Activated CD4-positive, alpha-beta T cell treated with anti-CD3 and anti-CD28 coated beads for 36 hours (primary cell): ENCODE measurements at places on chromosomes 13 and 19. TPM values are rescaled to one million over a fixed set of nuclear protein-coding genes. Genes with fewer than 3 reads are reported as not detected.

The PCDH17 gene
- not detected for total RNA-seq

GRCh38 chr19:5091018-5091683 lies 122.2 kb downstream of the KDM4B start:
- no peak for DNase-seq
- peaks cover 3% of the 10 kb centered on the region for H3K36me3 ChIP-seq
- H3K27me3 ChIP-seq, result no peaks in the 10 kb centered on the region
- no peak overlapping the region for H3K27ac ChIP-seq

- peaks cover 2% of the 10 kb centered on the region for H3K27me3 ChIP-seq
- H3K4me1 ChIP-seq, result no peaks in the 10 kb centered on the region
- H3K27ac ChIP-seq, result no peak overlapping the region
These were observed 739.1 kb downstream of the DIAPH3 start for GRCh38 chr13:59424661-59425060.

DNA sequence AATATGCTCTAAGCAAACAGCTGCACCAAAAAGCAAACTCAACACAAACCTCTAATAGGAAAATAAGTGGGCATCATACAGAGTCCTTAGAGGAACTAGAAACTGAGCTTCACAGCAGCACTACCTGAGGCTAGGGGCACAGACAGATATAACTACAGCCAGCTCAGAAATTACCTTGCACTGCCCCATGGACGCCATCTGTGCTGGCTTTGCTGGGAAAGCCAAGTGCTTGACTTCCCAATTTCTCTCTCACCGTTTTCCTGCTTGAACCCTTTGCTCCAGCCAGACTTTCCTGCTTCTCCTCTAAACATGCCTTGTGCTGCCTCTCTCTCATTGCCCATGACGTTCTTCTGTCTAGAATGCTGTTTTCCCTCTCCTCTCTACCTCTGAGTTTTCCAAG lies 29.3 kb downstream of the MTUS2 start:
- H3K27me3 ChIP-seq, result peaks cover 15% of the 10 kb centered on the region
- H3K4me1 ChIP-seq, result no peaks in the 10 kb centered on the region
- no peaks in the 10 kb centered on the region for H3K36me3 ChIP-seq
- no peak overlapping the region for H3K27ac ChIP-seq
- H3K4me3 ChIP-seq, result no peak overlapping the region
- no peak for DNase-seq

- peaks cover 76% of the 10 kb centered on the region for H3K36me3 ChIP-seq
- H3K27me3 ChIP-seq, result no peaks in the 10 kb centered on the region
- no peak overlapping the region for H3K4me3 ChIP-seq
These were observed 7.5 kb downstream of the SNRPA start for GRCh38 chr19:40758491-40758890.

DNA sequence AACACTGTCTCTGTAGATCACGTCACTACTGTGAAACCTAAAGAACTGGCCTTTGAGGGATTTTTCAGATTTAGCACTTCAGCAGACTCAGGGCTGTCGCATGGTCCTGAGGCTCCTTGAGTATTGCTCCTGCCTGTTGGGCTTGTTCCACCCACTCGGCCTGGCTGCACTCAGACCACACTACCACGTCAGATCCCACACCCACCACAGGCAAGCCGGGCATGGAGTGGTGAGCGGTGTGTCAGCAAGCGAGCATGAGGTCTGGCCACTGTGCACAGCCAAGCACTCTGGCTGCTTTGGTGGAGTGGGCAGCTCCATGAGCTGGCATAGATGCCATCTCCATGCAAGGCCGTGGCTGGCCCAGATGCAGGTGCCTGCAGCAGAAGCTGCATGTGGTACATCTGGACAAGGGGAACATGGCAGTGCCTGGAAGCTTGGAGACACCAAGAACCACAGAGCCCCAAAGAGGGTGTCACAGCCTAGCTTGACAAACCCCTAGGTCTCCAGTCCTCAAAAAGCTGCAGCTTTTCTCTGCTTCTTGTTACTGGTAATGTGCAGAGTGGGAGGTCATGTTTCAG lies 9.4 kb upstream of the IGFL1 start:
- no peak overlapping the region for H3K4me3 ChIP-seq
- H3K27me3 ChIP-seq, result peaks cover 25% of the 10 kb centered on the region
- no peak overlapping the region for H3K27ac ChIP-seq
- H3K4me1 ChIP-seq, result no peaks in the 10 kb centered on the region
- no peak for DNase-seq

The CEACAM20 gene
- total RNA-seq, result not detected

- no peaks in the 10 kb centered on the region for H3K36me3 ChIP-seq
- no peaks in the 10 kb centered on the region for H3K27me3 ChIP-seq
- H3K4me1 ChIP-seq, result no peaks in the 10 kb centered on the region
These were observed 372.6 kb downstream of the OXGR1 start for GRCh38 chr13:96621634-96622183.

The PTGIR gene
- total RNA-seq, result 41.0 TPM

DNA sequence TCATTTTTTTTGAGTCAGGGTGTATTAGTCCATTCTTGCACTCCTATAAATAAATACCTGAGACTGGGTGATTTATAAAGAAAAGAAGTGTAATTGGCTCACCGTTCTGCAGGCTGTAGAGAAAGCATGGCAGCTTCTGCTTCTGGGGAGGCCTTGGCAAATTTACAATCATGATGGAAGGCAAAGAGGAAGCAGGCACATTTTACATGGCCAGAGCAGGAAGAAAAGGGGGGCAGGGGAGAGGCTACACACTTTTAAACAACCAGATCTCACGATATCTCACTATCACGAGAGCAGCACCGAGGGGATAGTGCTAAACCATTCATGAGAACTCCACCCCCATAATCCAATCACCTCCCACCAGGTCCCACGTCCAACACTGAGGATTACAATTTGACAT lies 44.5 kb upstream of the MIR17HG start:
- H3K27ac ChIP-seq, result no peak overlapping the region
- DNase-seq, result no peak
- no peak overlapping the region for H3K4me3 ChIP-seq
- no peaks in the 10 kb centered on the region for H3K36me3 ChIP-seq
- peaks cover 5% of the 10 kb centered on the region for H3K27me3 ChIP-seq
- H3K4me1 ChIP-seq, result peaks cover 3% of the 10 kb centered on the region

DNA sequence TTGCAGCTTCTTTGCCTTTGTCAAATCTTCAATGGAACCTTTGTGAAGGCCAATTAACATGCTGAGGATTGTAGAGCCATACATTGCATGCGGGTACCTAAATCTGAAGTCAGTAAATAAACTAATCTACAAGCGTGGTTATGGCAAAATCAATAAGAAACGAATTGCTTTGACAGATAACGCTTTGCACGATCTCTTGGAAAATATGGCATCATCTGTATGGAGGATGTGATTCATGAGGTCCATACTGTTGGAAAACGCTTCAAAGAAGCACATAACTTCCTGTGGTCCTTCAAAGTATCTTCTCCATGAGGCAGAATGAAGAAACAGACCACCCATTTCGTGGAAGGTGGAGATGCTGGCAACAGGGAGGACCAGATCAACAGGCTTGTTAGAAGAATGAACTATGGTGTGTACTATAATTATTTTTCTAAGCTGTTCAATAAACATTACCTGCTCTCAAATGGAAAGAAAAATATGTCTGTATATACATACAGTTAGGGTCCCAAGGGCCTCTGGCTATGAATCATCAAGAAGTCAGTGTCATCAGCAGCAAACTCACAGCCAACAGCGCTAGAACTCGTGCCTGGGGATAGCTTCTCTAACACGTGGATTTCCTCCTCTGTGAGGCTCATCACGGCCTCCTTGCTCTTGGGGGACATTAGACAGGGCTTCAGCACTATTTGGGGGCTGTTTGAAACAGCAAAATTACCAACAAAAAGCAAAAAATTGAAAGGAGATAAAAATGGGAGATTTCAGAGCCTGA lies 2.9 kb upstream of the CD70 start:
- no peak overlapping the region for H3K4me3 ChIP-seq
- peak; percentile 23 for DNase-seq
- peaks cover 41% of the 10 kb centered on the region for H3K27me3 ChIP-seq
- H3K4me1 ChIP-seq, result peaks cover 56% of the 10 kb centered on the region
- no peaks in the 10 kb centered on the region for H3K36me3 ChIP-seq

DNA sequence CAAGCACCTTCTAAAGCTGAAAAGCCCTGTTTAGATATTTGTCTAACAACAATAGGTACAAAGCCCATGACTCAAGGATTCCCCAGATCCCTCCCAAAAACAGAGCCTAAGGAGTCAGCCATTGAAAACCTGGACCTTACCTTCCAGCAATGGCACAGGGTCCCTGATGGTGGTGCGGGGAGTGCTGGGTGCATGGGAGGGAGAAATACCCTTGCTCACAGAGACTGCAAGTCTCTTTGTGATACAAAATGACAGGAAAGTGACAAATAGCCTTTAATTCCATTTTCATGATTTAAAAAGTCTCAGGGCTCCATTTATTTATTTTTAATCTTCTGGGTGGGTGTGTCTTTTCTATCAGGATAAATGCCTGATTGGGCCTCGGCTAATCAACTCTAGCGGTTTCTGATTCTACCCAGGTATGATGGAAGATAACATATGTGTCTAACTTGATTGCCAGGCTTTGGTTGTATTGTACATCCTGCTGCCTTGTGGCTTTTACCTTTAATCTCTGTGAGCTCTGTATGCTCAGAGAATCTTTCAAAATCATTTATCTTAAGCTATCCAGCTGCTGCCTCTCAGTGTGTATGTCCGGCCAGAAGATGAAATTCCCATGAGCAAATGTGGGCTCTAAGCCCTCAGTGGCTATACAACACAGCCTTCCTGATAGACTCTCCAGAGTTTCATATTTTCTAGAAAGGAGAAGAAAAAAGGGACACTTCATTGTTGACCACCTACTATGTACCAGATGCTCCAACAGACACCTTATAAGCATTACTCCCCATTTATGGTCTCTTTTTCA lies 54.6 kb upstream of the FAM124A start:
- DNase-seq, result no peak
- H3K27ac ChIP-seq, result no peak overlapping the region
- H3K4me3 ChIP-seq, result no peak overlapping the region
- H3K27me3 ChIP-seq, result peaks cover 23% of the 10 kb centered on the region

DNA sequence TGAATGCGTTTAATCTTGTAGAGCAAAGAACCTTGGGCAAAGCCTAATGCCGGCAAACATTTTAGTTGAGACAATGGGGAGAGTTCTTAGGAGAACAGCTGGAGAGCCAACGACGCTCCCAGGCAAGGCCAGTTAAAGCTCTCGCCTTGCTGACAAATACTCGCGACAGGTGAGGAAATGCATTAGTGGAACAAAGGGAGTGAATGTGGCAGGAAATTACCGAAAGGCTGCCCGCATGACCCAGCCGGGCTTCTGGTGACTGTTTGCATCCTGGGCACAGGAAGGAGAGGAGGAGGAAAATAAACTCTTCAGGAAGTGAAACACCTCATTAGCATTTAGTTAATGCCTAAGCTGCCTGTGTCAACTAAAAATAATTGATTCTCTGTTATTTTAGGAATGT lies 74.6 kb downstream of the SHISA2 start:
- DNase-seq, result no peak
- H3K27me3 ChIP-seq, result no peaks in the 10 kb centered on the region
- no peaks in the 10 kb centered on the region for H3K36me3 ChIP-seq
- H3K4me1 ChIP-seq, result peaks cover 30% of the 10 kb centered on the region
- no peak overlapping the region for H3K27ac ChIP-seq

The FUT2 gene
- total RNA-seq, result not detected

- H3K27ac ChIP-seq, result no peak overlapping the region
- no peak overlapping the region for H3K4me3 ChIP-seq
- no peaks in the 10 kb centered on the region for H3K36me3 ChIP-seq
- no peak for DNase-seq
These were observed 414.2 kb downstream of the MYO16 start for GRCh38 chr13:109043636-109044035.

GRCh38 chr19:43638214-43638994 lies 1.2 kb downstream of the CADM4 start:
- peaks cover 14% of the 10 kb centered on the region for H3K4me1 ChIP-seq
- H3K4me3 ChIP-seq, result peak overlapping the region; percentile 62
- no peak overlapping the region for H3K27ac ChIP-seq
- DNase-seq, result no peak

- peak overlapping the region; percentile 77 for H3K4me3 ChIP-seq
- H3K27me3 ChIP-seq, result no peaks in the 10 kb centered on the region
- peaks cover 17% of the 10 kb centered on the region for H3K4me1 ChIP-seq
- peaks cover 6% of the 10 kb centered on the region for H3K36me3 ChIP-seq
- peak overlapping the region; percentile 55 for H3K27ac ChIP-seq
These were observed 793 bp downstream of the LRFN1 start for GRCh38 chr19:39319892-39320248.

- peak; percentile 19 for DNase-seq
- no peaks in the 10 kb centered on the region for H3K36me3 ChIP-seq
- peaks cover 10% of the 10 kb centered on the region for H3K4me1 ChIP-seq
- no peak overlapping the region for H3K4me3 ChIP-seq
- no peak overlapping the region for H3K27ac ChIP-seq
- no peaks in the 10 kb centered on the region for H3K27me3 ChIP-seq
These were observed 122.0 kb downstream of the ENOX1 start for GRCh38 chr13:43664700-43665191.

GRCh38 chr13:110644892-110645521 lies 29.7 kb downstream of the NAXD start:
- peak; percentile 69 for DNase-seq
- H3K4me1 ChIP-seq, result peaks cover 3% of the 10 kb centered on the region
- no peaks in the 10 kb centered on the region for H3K27me3 ChIP-seq
- H3K36me3 ChIP-seq, result peaks cover 41% of the 10 kb centered on the region

The PABPC3 gene
- total RNA-seq, result 0.74 TPM

The VAV1 gene
- total RNA-seq, result 90.8 TPM

The SGCG gene
- not detected for total RNA-seq

The KIR2DL3 gene
- total RNA-seq, result not detected

The FGF21 gene
- total RNA-seq, result not detected

DNA sequence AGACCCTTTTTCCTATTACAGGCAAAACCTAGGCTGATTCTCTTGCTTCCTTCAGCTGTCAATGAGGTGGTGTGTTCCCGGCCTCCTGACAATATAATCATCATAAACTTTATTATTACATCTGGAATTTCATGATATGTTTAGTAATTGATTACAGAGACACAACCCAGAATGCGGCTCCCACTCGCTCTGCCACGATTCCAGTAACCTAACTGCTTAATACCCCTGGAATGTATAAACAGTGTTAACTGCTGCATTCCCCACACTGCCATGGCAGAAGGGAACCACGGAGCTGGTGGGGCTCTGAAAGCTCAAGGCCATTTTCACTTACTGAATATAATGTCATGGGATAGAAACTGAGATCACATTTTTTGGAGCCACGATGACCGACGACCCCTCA lies 17.1 kb downstream of the TSHZ3 start:
- DNase-seq, result no peak
- no peak overlapping the region for H3K4me3 ChIP-seq
- H3K36me3 ChIP-seq, result no peaks in the 10 kb centered on the region
- peaks cover 3% of the 10 kb centered on the region for H3K4me1 ChIP-seq
- H3K27me3 ChIP-seq, result no peaks in the 10 kb centered on the region
- H3K27ac ChIP-seq, result no peak overlapping the region

The SPC24 gene
- total RNA-seq, result 72.2 TPM

- peaks cover 10% of the 10 kb centered on the region for H3K4me1 ChIP-seq
- no peaks in the 10 kb centered on the region for H3K36me3 ChIP-seq
- peaks cover 50% of the 10 kb centered on the region for H3K27me3 ChIP-seq
- H3K27ac ChIP-seq, result no peak within 1 kb of the TSS
- no peak within 1 kb of the TSS for H3K4me3 ChIP-seq
These were observed at the start of gene PNMA8A for GRCh38 chr19:46471116-46471733. Gene PNMA8A (minus strand): TSS chr19:46471563. CDS start chr19:46471035, 528 bp downstream.

The LRRC8E gene
- not detected for total RNA-seq

The CGB2 gene
- not detected for total RNA-seq

GRCh38 chr19:4477034-4477801 lies 5.1 kb downstream of the HDGFL2 start:
- no peak overlapping the region for H3K4me3 ChIP-seq
- no peak overlapping the region for H3K27ac ChIP-seq
- H3K27me3 ChIP-seq, result no peaks in the 10 kb centered on the region
- DNase-seq, result no peak
- peaks cover 16% of the 10 kb centered on the region for H3K4me1 ChIP-seq

GRCh38 chr13:40384976-40385857 lies 281.2 kb downstream of the FOXO1 start:
- no peaks in the 10 kb centered on the region for H3K27me3 ChIP-seq
- DNase-seq, result no peak
- no peak overlapping the region for H3K27ac ChIP-seq
- H3K4me1 ChIP-seq, result peaks cover 38% of the 10 kb centered on the region

The ZNF443 gene
- 4.0 TPM for total RNA-seq

The PTGER1 gene
- 0.16 TPM for total RNA-seq
